ENCODE measurements at places on chromosomes 5 and 9.

- DNase-seq: no peak
Measured at GRCh38 chr5:141657937-141658545, 6.8 kb upstream of the FCHSD1 start.

GRCh38 chr9:107043886-107044285 is 180.9 kb downstream of the ZNF462 start:
- no peak for DNase-seq

DNA sequence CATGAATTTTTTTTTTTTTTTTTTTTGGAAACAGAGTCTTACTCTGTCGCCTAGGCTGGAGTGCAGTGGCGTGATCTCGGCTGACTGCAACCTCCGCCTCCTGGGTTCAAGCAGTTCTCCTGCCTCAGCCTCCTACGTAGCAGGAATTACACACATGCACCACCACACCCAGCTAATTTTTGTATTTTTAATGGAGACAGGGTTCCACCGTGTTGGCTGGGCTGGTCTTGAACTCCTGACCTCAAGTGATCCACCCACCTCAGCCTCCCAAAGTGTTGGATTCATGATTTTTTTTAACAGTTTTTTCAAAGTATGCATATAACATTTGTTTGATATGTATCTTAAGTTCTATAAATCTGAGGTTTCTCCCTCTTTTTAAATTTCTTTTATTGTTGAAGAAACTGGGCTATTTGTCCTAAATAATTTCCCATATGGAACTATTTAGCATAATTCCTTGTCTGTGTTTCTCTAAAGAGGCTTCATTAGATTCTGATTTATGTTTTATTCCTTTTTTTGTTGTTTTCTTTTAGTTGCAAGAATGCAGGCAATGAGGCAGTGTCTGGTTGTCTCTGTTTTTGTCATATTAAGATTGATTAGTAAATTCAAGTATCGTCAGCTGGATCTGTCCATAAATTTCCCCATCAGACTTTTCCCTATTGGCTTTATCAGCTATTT is 16.4 kb downstream of the RARS1 start:
- DNase-seq: no peak

DNA sequence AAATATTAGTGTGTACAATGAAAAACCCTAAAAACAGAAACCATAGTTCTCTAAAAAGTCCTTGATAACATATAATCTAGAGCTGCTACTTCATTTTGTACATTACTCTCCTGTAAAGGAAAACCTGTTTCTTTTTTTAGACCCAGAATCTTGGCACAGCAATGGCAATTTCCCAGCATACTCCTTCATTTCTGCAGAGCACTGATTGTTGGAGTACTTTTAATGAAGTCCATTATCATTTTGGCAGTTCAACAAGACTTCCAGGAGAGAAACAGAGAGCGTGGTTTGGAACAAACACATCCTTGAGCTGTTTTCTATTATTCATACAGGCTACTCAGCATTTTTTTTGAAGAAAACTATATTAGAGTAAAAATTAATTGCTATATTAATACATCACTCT is 22.7 kb upstream of the MROH2B start:
- DNase-seq: no peak

Data from NCI-H1436 (cell line).